Activated CD4-positive, CD25-positive, alpha-beta regulatory T cell treated with anti-CD3 and anti-CD28 coated beads, Interleukin-2, amount 50 U/mL, for 24 hours (primary cell): ENCODE measurements at places on chromosomes 2 and 18.

GRCh38 chr18:50734886-50735285 lies 84.9 kb downstream of the MRO start:
- no peak for ATAC-seq

DNA sequence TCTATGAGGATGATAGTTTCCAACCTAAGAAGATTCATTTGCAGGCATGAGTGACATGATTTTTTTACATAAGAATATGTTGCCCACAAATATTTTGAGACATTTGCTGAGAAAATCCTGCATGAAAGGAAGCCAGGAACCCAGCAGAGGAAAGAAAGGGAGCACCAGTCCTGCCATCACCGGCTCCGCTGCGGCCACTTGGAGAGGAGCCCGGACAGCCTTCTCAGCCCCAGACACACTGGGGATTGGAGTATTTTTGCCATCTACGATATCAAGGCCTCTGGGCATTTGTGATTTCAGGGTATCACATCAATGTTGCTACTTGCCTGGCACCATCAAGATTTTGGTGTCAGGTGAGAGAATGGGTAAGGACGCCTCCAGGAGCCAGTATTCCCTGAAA lies 228.3 kb downstream of the PTGR3 start:
- ATAC-seq: no peak

- ATAC-seq: no peak
These were observed 480.4 kb downstream of the NR4A2 start for GRCh38 chr2:155852156-155852555.

- no peak for ATAC-seq
These were observed 586.7 kb downstream of the CCDC85A start for GRCh38 chr2:56770490-56770889.

DNA sequence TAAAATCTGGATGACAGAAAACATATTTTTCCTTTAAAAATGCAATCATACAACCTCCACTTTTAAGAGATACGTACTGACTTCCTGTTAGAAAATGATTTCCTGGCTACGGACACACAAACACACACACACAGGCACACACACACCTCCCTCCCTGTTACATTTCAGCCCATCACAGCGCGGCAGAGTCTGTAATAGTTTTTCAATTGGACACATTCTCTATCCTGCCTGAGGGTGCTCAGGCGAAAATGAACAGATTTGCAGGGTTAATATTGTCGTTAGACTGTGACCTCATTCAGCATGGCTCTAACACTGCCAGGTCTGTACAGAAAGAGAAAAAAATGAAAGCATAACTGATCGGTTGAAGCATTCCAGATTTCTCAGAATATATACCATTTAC lies 45.0 kb downstream of the KCTD1 start:
- ATAC-seq: no peak

DNA sequence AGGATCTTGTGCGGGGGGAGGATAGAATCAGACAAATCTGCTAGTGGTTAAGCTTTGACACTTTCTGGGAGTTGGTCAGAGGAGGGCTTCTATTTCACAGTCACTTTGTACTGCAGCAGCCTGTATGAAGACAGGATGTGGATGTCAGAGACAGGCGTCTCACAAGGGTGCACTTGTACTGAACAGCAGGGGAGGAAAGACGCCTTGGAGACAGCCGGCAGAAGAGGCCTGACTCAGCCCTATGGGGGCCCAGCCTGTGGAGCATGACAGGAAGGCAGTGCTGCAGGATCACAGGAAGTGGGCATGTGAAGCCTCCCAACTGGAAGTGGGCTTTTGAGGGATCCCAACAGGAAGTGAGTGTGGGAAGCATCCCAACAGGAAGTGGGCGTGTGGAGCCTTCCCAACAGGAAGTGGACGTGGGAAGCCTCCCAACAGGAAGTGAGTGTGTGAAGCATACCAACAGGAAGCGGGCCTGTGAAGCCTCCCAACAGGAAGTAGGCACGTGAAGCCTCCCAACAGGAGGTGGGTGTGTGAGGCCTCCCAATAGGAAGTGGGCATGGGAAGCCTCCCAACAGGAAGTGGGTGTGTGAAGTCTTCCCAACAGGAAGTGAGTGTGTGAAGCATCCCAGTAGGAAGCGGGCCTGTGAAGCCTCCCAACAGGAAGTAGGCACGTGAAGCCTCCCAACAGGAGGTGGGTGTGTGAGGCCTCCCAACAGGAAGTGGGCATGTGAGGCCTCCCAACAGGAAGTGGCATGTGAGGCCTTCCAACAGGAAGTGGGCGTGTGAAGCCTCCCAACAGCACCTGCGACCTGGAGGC lies 212.3 kb downstream of the SNTG2 start:
- no peak for ATAC-seq

DNA sequence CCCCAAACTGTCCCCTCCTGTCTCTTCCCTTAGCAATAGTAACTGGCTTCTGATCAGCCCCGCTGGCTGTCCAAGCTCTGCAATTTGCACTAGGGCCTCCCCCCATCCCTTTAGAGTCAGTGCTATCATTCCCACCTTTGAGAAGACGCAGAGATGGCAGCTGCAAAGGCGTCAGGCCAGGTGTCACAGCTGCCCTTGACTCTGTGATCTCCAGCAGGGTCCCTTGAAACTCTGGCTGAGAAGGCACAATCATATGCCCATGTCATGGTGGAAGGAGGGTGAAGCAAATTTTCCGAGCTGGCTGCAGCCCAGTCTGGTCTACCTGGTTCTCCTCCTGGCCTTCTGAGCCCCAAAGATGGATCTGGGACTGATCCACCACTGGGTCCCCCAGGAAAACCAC lies 49.2 kb upstream of the TEX51 start:
- ATAC-seq: no peak

DNA sequence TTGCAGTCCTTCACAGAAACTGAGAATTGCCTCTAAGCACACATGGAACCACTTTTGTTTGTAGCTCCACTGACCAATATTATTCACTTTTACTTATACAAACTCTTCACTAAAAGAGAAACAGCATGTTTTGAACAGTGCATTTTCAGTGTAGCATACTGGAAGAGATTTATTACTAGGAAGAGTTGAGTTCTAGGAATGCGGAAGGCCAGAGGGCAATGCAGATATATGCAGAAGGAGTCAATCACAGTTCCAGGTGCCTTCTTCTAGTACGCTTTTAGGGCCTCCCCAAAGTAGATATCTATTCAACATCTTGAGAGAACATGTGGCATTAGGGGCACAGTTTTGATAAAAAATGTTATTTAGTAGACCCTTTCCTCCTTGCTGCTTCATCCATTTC lies 1654.0 kb upstream of the ZEB2 start:
- no peak for ATAC-seq

- no peak for ATAC-seq
These were observed 78.8 kb downstream of the TGOLN2 start for GRCh38 chr2:85248773-85249509.

GRCh38 chr2:130819226-130819607 lies 17.5 kb upstream of the ARHGEF4 start:
- no peak for ATAC-seq

GRCh38 chr2:157269922-157270321 lies 12.4 kb downstream of the GALNT5 start:
- ATAC-seq: no peak

GRCh38 chr18:44497311-44497710 lies 183.4 kb upstream of the SETBP1 start:
- no peak for ATAC-seq

DNA sequence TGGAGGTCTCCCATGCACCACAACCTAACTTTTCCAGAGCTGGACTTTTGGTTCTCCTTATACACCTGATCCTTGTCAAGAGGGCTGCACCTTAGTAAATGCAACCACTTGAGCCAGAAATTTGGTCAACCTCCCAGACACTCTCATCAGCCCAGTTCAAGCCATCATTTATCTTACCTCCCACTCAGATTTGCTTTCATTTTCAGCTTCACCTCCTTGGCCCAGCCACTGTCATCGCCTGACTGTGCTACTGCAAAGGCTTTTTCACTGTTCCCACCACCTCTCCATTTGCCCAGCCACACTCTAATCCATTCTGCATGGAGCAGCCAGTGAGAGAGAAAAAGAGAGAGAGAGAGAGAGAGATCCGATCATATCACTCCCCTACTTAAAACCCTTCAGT lies 112.4 kb upstream of the DDX18 start:
- no peak for ATAC-seq
